ENCODE measurements at places on chromosomes 12 and 14.

DNA sequence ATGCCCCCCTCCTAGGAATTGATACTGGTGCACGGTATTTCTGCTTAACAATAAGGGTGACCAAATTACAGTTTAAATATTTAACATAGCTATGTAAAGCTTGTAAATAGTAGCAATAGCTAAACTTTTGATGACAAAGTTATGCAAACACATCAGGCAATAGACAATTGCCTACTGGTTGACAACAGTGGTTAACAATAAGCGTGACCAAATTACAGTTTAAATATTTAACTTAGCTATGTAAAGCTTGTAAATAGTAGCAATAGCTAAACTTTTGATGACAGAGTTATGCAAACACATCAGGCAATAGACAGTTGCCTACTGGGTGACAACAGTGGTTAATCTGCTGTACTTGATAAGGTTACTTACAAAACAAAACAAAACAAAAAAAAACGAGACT, 886.5 kb upstream of the FLRT2 start:
- DNase-seq, result no peak

DNA sequence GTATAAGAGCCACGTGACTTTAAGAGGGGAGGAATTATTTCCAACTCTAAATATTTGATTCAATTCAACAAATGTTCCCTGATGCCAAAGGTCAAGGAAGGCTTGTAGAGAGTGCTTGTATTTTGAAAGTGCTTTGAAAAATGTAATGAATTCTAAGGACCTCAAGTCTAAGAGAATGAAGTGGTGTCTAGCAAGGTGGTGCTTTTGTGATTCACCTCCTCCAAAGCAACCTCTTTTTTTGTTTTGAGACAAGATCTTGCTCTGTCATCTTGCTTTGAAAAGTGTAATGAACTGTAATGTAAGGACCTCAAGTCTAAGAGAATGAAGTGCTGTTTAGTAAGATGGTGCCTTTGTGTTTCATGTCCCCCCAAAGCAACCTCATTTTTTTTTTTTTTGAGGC, 13.7 kb downstream of the AK7 start:
- no peak for DNase-seq

DNA sequence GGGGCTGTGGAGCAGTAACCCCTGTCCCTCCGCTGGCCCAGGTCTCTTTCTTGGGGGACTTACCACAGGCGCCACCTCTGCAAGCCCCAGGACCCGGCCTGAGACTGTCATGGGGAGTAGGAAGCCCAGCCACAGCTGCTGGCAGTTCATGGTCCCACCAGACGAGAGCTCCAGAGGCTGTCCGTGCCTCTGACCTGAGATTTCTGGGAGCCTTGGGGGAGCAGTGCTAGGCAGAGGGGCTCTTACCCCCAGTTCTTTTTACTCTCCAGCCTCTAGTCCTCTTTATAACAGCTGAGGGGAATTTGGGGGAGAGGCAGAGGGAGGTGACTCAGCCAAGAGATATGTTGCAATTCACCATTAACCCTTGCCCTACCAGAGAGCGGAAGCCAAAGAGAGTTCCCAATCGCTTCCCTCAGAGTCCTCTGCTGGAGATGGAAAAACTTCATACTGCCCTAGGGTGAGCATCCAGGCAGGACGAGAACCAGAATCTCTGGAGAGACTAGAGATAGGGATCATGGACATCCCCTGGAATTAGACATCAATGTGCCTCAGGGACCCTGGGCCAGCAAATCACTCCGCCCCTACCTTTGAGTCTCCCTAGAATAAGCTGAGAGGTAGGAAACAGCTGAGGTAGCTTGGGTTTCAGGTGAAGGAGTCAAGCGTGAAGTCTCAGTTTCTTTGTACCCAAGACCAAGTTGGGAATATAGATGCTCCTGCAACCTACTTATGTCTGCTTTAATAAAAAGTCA, at the start of gene MMP19:
TSS of gene MMP19 (minus strand) at position 256 of the 749 bp plus-strand sequence. CDS start at position 150, 106 bp downstream.
- peak; percentile 88 for DNase-seq

DNA sequence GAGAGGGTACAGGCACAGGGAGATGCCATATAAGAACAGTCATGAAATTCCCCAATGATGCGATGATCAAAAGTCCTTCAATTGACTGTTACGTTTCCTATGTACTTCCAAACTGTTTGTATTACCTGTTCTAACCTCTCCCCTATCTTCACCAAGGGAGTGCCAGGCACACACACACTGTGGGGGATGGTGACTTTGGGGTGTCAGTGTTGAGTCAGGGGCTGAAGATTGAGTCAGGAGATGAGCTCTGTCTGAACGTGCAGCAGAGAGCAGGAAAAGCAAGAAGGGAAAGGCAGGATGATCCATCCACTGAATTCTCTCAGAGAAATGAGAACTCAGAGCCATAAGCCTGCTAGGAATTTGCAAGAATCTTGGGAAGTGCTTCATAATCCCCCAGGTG, 153.4 kb downstream of the EFCAB11 start:
- peak; percentile 17 for DNase-seq

- no peak for DNase-seq
Observed at GRCh38 chr12:76462668-76463224, 96.8 kb downstream of the OSBPL8 start.

DNA sequence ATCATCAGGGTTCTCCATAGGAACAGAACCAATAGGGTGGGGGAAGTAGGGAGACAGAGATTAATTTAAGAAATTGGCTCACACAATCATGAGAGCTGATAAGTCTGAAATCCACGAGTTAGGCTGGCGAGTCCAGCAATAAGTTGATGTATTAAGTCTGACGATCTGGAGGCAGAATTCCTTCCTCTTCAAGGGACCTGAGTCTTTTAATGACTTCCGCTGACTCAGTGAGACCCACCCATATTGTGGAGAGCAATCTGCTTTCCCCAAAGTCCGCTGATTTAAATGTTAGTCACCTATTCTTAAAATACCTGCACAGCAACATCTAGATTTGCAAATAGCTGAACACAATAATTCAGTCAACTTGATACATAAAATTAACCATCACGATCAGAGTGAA, 97.8 kb downstream of the SPTSSA start:
- no peak for DNase-seq

GRCh38 chr14:93091666-93092065, 24.1 kb downstream of the ITPK1 start:
- no peak for DNase-seq
